Cardiac fibroblast (primary cell): ENCODE measurements at places on chromosomes 11 and 22.

- peak; percentile 74 for DNase-seq
Measured at GRCh38 chr22:35977136-35977535, 51.5 kb downstream of the RBFOX2 start.

- DNase-seq, result peak; percentile 79
Measured at GRCh38 chr11:17351510-17352176, at the start of gene NCR3LG1. Gene NCR3LG1 (plus strand): TSS chr11:17351800. CDS start chr11:17351970, 170 bp downstream.

- DNase-seq, result no peak
Measured at GRCh38 chr11:67160872-67161783, 42.1 kb downstream of the KDM2A start.

DNA sequence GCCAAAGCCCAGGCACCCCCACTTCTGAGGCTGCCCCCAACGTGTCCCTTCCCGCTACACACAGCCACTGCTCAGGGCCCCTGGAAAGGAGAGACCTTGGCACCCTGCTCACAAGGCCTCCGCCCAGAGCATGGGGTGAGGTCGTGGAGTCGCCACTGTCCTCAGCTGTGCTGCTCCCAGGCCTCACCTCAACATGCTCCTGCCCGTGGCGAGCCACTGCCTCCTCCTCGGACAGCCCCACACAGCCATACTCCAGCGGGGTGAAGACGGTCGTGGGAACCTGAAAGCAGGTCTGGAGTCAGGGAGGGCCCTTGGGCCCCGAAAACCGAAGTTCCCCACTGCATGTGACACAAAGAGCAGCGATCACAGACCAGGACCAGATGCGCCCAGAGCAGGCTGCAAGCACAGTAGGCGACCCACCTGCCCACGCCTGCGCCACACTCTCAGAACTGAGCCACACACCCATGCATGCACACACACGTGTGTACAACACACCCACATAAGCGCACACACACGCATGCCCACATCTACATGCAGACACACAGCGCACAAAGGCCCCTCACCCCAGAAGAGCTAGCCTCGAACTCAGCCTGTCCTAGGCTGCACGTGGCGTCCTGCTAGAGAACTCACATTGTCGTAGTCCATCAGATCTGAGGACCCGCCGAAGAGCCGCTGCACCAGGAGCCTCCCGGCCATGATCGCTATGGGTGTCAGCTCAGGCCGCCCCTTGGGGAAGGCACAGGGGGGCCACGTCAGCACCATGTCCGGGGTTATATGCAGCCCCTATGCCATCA is 25.5 kb upstream of the GNB1L start:
- DNase-seq, result no peak

- DNase-seq, result no peak
Measured at GRCh38 chr22:19079691-19080090, 42.5 kb downstream of the DGCR2 start.

DNA sequence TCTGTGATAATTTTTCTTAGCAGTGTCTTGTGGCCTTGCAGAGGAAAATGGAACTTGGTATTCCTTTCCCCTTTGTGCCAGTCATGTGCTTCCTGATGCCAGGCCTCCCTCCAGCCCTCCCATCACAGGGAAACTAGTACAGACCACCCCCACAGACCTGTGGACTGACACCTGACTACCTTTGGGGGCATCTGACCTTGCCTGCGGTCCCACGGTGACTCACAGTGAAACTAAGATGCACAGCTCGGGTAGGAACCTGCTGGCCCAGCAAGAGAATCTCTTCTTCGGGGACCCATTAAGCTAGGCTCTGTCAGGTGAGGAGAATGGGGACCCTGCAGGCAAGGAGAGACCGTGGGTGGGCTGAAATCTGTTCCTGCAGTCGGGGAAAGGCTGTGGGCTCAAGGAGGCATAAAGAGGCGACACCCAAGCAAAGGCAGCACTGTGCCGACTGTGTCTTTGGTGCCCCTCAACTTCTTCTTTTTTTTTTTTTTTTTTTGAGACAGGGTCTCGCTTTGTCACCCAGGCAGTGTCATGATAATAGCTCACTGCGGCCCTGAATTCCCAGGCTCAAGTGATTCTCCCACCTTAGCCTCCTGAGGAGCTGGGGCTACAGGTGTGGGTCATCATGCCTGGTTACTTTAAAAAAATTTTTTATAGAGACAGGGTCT is 20.8 kb upstream of the PEX26 start:
- DNase-seq, result no peak

DNA sequence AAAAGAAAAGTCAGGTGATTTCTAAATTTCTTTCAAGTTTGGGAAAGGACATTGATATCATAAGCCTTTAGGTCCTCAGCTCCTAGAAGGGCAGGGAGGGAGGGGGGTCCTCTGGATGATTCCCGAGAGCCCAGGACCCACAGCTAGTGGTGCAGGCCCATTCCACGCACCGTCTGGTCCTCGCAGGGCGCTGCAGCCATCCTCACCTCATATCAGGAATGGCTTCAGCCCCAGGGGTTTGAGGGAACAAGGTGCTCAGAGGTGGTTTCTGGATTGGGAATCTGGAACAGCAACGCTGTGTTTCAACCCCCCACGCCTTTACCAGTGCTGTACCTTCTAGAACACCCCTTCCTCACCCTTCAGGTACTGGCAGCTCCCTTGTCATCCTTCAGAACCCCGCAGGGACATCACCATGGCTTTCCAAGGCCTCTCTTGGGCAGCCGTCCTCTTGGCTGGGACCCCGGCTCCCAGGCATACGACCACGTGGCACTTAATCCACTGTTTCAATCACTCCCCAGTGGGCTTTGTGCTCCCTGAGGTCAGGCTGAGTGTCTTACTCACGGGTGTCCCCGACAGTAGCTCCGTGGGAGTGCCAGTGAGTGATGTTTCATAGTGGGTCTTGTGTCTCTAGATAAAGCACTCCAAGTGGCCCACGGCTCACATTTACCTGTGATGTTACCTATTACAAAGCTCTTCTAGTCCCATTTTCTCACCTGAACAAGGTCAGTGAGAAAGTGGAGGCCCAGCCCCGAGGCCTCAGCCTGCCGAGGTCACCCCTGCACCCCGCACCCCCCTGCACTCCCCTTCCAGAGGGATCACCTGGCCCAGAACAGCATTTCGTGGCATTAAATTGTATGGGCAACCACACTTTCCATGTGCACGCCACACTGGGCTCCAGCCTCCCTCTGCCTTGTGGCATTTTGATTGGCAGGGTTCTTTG is 93.9 kb downstream of the MORC2 start:
- DNase-seq, result no peak

- no peak for DNase-seq
Measured at GRCh38 chr11:59849129-59849528, 3.8 kb upstream of the CBLIF start.

DNA sequence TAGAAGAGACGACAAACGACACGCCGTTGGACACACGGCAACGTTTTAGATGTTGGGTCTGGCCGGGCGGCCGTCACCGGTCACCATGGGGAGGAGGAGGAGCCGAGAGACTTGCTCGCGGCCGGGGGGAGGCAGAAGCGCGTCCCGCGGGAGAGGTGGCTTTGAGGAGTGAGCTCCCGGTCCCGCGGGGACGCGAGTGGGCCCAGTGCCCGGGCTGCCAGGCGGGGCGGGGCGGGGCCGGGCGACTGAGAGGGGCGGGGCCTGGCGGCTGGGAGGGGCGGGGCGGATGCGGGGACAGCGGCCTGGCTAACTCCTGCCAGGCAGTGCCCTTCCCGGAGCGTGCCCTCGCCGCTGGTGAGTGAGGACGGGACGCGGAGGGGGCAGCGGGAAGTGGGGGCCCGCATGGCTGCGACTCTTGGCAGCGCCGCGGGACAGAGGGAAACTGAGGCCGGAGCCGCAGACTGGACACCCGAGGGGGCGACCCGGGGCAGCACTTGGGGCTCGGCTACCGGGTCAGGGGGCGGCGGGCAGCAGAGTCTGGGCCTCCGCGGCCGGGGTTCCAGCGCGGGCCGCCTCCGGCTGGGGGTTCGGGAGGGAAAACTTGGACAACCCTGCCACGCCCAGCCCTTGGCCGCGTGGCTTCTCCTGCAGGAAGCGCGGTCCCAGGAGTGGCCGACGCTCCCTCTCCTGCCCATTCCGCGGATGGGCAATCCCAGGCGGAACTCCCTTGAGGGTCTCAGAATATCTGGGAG is at the start of gene TSPO:
TSPO (plus strand) TSS at position 309 of the 752 bp plus-strand sequence. CDS start 7,680 bp downstream, outside the sequence.
- DNase-seq, result peak; percentile 61

GRCh38 chr22:19626042-19626587 is 88.2 kb upstream of the SEPTIN5 start:
- no peak for DNase-seq

DNA sequence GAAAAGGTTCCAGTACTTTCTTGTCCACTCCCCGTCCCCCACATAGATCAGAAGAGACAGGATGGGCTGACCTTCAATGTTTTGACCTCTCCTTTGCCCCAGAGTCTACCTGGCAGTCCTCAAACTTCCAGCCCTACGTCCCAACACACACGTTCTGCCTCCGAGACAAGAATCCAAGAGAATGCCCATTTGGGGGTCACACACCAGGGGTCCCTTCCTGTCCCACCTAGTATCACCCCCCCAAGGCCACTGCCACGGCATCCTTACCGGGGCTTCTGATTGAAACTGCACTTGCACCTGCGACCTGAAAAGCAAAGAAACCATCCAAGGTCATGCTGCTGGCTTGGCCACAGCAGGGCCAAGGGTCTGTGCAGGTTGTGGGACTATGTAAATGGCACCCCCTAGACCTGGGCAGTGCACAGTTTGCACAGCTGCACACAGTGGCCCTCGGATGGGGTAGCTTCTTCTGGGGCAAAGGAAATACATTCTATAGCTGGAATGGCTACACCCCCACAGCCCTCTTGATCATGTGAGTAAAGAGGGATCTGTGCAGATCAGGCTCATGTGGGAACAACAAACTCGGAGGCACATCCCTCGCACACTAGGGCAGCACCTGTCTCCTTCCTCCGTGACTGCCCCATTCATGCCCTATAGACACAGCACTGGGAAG is 16.5 kb upstream of the FXYD2 start:
- DNase-seq, result no peak

DNA sequence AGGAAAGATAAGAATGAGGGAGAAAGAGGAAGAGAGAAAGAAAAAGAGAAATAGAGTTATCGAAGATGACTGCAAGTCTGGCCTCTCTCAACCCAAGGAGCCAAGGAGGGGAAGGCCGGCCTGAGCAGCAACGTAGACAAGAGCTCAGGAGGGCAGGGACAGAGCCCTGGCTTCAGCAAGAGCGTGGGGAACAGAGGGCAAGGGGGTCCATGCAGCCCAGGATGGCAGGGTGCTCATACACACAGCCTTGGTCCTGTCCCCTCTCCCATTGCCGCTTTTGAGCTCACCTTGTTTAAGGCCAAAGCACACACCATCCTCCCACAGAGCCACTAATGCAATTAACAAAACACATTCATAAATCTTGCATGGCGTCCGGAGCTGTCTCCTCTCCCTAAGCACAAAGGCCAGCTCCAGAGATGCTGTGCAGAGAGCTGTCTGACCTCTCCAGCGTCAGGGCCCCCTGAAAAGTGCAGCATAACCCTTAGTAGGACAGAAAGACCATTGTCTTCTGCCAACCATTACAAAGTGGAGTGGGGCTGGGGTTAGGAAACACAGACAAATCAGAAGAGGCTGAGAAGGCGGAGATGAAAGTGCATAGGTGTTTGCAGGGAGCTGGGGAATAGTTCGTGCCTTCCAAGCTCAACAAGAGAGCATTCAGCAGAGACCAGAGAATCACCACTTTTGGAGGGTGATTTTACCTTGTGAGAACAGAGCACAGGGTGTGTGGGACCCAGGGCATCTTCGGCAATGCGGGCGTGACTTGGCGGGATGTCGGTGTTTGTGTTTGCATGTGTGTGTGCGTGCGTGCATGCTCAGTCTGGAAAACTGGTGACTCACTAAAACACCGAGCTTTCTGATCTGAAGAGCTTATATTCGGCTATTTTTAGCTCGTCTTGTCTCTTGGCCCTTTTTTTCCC is 28.2 kb upstream of the JAM3 start:
- DNase-seq, result peak; percentile 83

GRCh38 chr11:65663639-65664200 is 1.0 kb upstream of the RELA start:
- DNase-seq, result peak; percentile 59

GRCh38 chr22:44091021-44091721 is 67.1 kb downstream of the PARVB start:
- DNase-seq, result peak; percentile 36

- DNase-seq, result no peak
Measured at GRCh38 chr22:39469681-39470450, 13.1 kb downstream of the MGAT3 start.

- no peak for DNase-seq
Measured at GRCh38 chr22:34278121-34278520, 357.8 kb upstream of the LARGE1 start.

GRCh38 chr11:14858404-14858803 is 33.6 kb downstream of the CYP2R1 start:
- DNase-seq, result no peak

- DNase-seq, result no peak
Measured at GRCh38 chr11:123682696-123683410, 28.4 kb upstream of the SCN3B start.

GRCh38 chr11:7639643-7640025 is 33.7 kb downstream of the CYB5R2 start:
- no peak for DNase-seq

DNA sequence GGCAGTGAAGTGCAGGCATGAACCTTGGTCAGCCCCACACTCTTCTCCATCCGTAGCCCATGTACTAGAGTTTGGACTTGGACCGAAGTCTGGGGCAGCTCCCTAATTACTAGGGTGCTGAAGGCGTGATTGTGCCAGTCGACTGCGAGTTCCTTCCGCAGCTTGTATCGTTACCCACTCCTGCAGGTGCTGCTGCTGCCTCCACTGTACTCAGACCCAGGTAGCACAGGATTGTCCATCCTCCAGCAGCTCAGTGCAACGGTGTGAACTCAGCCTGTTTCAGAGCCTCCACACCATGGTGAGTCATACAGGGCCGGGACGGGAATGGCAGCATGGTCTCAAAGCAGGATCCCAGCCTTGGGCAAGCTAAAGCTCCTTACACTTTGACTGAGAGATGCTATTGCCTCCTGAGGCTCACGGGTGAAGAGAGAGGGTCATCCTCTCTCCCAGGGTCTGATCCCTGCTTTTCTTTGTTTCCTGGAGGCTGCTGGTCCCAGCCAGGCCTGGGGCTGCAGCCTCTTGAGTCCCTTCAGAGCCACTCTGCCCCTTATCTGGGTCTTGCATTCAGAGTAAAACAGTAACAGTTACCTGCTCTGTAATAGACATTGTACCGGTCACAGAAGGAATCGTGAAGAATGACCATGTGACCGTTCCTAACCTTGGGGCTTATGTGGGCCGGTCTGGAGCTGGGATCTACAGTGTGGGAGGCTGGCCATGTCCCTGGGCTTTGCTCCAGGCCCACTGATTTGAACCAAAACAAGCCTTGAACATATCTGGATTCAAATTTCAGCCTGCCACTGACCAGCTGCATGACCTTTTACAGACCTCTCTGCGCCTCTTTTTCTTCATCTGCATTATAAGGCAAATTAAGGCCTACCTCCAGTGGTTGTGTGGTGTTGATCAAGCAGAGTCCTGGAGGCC is 1.7 kb downstream of the TKFC start:
- DNase-seq, result peak; percentile 46

- DNase-seq, result no peak
Measured at GRCh38 chr11:132263241-132263640, 892.8 kb downstream of the NTM start.
